Activated T-helper 1 cell treated with Interleukin-2 at 50 U/mL for 16 hours (primary cell): ENCODE measurements at places on chromosomes 1 and 21.

- no peak for DNase-seq
These were observed 14.6 kb downstream of the RIPK4 start for GRCh38 chr21:41752231-41752681.

DNA sequence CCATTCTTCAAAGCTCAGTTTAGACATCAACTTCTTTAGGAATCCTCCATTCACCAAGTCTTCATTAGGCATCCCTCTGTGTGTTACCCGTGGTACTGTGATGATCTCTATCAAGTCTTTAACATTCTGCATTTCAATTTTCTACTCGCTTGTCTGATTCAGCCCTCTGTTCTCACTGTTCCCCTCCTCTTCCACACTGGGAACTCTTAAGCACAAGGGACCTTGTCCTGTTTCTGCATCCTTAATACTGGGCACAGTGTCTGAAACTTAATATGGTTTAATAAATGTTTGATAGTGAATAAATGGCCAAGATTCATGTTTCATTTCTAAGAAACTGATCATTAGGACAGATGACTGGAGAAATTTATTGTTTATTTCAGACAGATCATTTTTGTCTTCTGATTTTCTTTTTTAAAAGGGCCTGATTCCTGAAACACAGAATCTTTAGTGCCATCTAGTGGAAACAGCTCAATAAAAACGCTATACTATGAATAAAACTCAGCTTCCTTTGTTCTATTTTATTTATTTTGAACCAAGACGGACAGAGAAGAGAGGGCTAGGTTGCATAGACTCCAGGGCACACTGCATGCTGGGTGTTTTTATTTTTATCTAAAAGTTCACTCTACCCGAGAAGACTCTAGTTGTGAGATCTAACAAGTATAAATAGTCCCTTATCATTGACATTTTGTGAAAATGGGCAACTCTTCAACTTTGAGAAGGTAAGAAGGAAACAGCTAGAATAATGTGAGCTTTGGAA is 7.0 kb upstream of the TRIM45 start:
- DNase-seq, result no peak

GRCh38 chr1:82894635-82895034 is 1093.9 kb downstream of the ADGRL2 start:
- no peak for DNase-seq

GRCh38 chr1:26429721-26430120 is 2.4 kb upstream of the DHDDS start:
- DNase-seq, result no peak

GRCh38 chr1:3717715-3718601 is 34.3 kb upstream of the CCDC27 start:
- DNase-seq, result no peak

DNA sequence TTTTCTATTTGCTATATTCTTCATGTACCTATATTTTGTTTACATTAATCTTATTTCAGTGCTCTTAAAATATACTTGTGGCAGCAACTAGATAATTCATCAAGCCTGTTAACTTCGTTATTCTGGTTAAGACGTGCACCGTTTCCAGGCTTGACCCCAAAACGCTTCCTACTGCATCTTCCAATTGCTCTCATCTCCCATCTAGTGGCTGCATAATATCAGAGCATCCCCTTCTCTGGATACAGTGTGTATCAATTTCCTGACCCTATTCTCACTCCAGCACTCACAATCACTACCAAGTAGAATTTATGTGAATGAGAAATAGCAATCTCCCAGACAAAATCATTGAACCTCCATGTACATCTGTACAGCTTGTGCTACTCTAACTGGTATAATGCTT is 1280.3 kb upstream of the B3GALT2 start:
- DNase-seq, result no peak

- no peak for DNase-seq
These were observed 60.6 kb upstream of the CD34 start for GRCh38 chr1:207971331-207972219.

GRCh38 chr1:30778979-30779293 is 21.4 kb upstream of the LAPTM5 start:
- DNase-seq, result no peak

DNA sequence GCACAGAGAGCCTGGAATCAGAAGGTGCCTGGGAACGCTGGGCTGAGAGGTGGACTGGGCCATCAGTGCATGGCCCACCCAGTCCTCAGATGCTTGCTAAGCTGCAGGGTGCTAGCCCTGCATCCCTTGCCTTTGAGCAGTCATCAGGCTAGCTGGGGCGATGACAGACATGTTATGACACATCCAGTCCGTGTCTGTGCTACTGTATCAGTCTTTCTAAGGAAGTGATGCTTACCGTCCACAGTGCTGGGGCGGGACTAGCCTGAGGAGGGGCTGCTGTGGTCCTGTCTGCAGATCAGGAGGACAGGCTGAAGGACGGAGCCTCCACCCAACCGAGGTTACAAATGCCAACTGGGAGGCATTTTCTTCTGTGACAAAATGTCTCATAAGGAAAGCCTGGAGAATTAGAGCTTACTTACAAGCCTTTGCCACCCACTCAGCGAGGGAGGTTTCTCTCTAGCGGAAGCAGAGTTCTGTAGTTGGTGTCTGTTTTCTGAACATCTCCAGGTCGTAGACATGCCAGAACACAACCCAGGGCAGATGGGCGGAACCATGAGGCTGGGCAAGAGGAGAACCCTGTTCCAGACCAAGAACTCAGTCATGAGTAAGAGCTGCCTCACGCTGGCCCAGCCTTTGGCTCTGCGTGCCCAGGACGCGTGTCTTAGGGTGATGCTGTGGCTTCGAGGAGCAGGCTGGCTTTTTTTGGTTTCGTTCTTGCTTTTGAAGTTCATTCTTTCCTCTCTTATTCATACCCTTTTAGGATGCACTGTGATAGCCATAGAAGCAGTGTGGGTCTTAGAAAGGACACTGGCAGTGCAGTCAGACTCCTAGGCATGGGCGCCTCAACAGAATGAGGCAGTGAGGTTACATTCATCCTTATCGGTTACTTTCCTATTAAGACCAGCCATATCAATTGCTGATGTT is 14.3 kb downstream of the SLFNL1 start:
- no peak for DNase-seq

DNA sequence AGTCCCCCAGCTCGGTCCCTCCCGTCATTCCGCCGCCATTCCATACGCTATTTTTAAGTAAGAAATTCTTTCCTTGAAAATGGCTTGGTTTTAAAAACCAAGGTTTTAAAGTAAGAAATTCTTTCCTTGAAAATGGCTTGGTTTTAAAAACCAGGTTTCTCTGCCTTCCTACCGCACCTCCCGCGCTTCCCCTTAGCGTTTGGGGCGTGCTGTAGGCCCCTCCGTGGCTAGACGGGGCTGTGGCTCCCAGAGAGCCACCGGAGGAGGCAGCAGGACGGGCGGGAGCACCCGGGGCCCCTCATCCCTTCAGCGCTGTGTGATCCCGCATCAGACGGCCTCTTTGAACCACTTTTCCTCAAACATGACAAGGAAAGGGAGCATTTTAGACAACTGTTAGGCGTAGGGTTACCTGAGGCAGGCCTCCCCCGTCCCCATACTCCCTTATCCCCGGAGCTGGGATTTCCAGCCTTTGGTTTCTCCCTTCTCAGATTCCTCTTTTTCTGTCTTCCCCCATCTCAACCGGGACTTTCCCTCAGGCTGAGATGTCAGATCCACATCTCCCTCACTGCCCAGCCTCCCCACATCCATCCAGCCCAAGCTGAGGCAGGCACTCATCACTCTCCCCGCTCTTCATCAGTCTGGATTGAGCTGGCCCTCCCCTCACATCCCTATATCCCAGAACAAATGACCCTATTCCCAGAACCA is 541 bp upstream of the CD58 start:
- no peak for DNase-seq

- DNase-seq, result peak; percentile 88
These were observed 60.2 kb upstream of the ID3 start for GRCh38 chr1:23619299-23620188.

DNA sequence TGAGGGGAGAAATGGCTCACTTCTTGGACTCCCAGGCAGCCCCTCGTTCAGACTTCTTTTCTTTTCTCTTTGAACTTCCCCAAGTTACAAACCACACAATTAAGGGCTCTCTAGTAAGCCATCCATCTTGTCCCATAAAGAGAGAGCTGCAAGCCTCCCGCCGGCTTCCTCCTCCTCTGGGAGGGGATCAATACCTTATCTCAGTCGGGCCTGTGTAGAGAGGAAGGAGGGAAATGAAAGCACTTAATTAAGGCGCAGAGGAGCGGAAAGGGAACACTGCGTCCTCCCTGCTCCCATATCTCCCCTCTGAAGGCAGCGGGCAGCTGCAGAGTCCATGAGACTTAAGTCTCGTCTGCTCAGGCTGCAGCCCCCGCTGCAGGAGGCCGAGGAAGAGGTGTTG is 112.6 kb upstream of the CSF3R start:
- no peak for DNase-seq

- DNase-seq, result no peak
These were observed 69.2 kb upstream of the PDE9A start for GRCh38 chr21:42584296-42584641.

DNA sequence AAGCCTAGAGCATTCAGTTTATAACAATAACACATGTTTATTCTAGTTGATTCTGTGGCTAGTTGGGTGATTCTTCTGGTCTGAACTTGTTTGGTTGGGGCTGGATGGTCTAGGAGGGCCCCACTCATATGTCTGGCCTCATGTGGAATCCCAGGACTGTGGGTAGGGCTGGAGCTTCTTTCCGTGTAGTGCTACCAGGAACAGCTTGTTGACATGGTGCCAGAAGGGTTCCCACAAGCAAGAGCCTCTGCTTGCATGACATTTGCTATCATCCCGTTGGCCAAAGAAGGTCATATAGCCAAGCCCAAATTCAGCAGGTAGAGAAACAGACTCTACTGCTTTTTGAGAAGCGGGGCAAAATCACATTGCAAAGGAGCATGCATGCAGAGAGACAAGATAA is 67.6 kb upstream of the PPP2R5A start:
- DNase-seq, result no peak

GRCh38 chr1:20753589-20753988 is 21.1 kb upstream of the SH2D5 start:
- DNase-seq, result no peak

- no peak for DNase-seq
These were observed 63.6 kb downstream of the TMEM53 start for GRCh38 chr1:44610527-44611148.

GRCh38 chr1:235190431-235190830 is 29.4 kb upstream of the RBM34 start:
- no peak for DNase-seq

DNA sequence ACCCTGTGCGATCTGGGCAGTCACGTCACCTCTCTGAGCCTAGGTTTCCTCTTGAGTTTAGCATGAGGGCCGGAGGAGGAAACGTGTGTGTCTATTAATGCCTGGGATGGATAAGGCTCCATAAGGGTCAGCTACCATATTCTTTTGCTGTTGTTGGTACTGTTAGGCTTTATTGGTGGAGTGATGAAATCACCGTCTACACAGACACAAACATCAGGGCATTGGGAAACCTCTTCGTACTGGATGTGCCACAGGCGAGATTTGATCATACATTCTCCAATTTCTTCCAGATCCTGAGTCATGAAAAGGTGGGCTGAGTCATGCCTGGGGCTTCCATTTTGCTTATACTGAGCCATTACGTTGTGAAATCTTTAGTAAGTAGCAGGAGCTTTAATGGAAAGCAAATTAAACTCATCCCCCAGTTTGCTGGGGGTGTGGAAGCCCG is 24.9 kb upstream of the GRHL3 start:
- no peak for DNase-seq

DNA sequence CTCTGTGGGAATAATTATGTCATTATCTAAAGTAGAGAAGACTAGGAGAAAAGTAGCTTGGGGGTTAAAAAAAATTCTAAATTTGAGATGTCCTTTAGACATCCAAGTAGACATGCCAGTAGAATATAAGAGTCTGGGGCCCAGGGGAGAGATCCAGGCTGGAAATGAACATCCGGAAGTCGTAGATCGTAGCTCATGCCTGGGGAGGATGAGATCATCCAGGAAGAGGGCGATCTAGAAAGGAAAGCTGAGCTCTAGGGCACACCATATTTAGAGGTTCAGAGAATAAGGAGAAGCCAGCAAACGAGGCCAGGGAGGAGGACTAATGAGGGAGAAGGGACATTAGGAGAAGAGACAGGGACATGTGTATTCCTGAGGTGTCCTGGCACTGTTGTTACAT is 12.2 kb downstream of the NGF start:
- DNase-seq, result no peak

DNA sequence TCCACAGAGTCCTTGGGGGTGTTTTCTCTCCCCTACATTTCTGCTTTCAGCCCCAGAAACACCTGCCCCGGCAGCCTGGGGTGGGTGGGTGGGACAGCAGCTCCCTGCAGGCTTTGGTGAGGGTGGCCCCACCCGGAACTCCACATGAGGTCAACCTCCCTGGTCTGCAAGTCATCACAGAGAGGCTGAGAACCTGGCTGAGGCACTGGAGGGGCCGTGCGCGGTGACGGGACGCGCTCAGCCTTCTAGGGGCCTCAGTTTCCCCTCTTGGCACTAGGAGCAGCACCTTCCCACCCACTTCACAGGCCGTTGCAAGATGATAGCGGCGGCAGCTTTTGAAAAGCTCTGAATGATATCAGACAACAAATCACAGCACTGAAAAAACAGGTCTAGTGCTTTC is 37.7 kb upstream of the NID1 start:
- no peak for DNase-seq

DNA sequence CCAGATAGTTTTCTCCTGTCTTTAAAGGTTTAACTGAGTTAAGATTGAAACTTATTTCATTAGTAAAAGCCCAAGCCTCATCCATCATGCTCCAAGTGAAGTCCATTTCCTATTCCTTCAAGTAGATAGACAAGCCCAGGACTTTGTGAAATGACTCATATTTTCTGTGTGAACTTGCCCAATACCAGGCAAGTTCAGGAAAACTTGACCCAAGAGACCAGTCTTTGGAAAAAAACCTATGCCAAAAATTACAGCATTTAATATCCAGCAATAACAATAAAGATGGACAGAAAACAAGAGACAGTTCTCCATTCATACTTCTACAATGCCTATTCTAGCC is 405 bp upstream of the RAB29 start:
- no peak for DNase-seq

DNA sequence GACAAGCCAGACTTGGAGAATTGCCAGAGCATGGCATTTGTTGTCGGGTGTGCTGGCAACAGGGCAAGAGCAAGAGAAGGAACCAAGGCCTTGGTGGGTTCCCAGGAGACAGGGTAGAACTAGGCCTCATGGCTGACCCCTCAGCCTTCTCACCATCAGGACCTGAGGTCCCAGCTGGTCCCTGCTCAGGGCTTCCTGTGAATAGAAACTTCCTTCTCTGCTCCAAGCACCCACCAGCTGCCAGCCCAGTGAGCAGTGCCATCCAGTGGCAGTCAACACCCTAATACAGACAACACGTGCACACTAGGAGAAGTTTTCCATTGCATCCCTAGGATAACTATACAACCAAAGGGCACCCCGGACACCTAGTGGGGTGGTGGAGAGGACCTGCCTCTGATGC is 22.8 kb downstream of the S100A6 start:
- no peak for DNase-seq

DNA sequence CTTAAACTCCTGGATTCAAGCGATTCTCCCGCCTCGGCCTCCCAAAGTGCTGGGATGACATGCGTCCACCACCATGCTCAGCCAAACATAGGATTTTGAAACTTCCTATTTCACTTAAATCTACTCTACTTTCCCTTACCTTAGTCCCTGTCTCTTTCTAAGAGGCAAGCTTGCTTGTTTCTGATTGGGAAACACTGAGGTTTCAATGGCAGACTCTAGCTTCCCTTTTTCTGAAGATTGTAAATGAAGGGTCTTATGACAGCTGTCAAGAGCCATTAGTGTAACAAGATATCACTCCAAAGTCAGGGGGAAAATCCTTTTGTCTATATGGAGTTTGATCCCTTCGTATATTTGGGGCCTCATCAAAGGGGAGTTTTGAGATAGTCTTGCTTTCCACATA is 23.5 kb upstream of the LMO4 start:
- no peak for DNase-seq

GRCh38 chr1:187244623-187245022 is 415.9 kb downstream of the PLA2G4A start:
- DNase-seq, result no peak
